IMR-90 (cell line): ENCODE measurements at places on chromosomes 3 and 15.

DNA sequence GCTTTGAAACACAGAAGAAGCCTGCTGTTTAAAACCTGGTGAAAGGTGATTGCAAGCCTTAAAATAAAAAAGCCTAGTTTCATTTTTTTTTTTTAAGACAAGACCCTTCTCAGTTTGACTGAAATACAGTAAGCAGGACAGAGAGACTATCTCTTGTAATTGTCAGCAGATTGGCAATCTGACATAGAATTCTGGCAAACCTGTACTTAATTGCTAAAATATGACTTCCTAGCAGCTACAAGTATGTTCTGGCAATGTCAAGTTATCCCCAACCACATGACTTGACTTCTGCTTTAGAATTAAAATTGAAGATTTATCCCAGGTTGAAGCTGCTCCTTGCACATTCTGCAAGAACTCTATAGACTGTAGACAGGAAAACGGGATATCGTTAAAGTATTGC is 232.8 kb upstream of the NR2F2 start:
- DNase-seq = no peak

GRCh38 chr3:195009616-195010015 is 261.3 kb downstream of the XXYLT1 start:
- DNase-seq = no peak

DNA sequence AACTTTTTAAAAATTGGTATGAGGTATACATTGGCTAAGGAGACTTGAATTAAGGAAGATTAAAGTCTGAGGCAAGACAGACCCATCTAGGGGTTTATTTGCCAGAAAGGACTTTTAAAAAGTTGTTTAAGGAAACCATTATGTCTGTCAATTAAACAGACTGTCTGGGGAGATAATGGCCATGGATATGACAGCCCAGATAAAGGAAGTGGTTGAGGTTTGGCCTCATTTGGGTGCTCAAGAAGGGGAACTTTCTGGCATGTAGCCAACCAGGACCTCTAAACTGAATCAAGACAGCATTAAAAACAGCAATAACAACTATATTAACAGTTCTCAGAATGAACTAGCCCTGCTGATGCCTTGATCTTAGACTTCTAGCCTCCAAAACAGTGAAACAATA is 9.9 kb upstream of the CD200R1L start:
- DNase-seq = no peak

DNA sequence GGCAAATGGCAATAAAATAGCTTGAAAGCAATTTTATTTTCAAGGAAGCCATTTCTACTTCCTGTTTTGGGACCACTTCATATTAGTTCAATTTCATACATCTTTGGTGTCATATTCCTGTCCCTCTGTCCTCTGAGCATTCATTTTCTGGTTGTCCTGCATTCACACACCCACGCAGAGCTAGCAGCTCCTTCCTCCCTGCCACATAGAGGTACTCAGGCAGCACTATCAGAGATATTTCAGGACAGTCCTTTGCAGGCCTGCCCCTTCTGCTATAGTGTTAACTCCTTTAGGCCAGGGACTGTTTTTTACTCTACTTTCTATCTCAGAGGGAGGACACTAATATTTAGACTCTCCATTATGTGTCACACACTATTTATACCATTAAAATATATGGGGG is 132.0 kb downstream of the ECT2 start:
- no peak for DNase-seq

DNA sequence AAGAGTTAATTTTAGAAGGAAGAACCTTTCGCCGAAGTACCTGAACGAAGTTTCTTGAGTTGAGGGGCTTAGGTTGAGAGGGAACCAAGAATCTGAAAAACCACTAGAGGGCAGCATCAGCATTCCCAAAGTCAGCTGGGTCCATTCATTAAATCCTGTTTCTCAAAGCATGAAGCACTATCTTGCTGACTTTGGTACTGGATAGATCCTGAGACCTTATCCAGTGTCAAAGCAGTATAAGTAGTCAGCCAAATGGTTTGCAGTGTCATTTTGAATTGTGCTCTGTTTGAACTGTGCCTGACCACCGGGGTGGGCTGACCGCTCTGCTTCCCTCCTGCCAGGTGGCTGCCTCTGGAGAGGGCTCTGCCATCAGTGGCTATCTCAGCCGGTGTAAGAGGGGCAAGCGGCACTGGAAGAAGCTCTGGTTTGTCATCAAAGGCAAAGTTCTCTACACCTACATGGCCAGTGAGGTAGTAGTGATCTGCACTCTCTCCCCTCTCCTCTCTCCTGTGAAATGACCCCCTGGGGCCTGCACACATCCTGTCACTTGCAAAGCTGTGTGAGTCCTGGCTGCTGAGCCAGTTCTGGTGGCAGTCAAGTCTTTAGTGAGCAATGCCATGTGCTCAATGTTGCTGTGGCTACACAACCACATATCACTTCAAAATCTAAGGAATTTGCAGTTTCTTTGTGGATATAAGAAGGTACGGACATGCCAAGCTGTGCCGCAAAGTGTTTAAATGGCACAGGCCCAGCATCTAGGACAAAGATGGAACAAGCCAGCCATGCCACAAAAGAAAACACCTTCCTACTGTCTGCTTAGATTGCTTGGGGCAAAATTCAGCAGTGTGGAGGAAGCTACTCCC is 21.4 kb upstream of the NR2C2 start:
- DNase-seq = peak; percentile 71

DNA sequence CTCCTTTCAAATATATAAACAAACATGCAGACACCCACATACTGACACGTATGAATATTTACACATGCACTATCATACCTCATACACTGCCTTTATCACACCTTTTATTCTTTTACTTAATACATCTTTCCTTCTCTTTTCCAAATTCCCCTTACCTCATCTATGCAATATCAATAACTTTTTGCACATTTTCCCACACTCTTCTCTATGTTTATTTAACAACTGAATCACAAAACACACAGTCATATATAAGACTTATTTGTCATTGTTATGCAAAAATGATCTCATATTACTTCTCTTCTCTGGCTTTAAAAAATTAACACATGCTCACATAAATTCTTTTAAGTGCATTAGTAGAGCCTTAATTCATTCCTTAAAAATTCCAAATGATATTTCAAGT is 461.4 kb downstream of the DIPK2A start:
- DNase-seq = no peak

DNA sequence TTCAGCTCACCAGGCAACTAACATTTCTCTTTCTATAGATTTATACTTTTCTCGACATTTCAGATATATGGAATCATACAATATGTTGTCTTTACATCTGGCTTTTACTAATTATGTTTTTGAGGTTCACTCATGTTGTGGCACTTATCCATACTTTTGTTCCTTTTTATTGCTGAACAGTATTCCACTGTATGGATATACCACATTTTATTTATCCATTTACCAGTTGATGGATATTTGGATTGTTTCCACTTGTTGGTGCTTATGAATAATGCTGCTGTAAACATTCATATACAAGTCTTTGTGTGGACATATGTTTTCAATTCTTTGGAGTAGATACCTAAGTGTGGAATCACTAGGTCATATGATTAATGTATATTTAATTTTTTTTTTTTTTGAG is 97.2 kb downstream of the LEKR1 start:
- DNase-seq = no peak

- no peak for DNase-seq
Observed at GRCh38 chr3:170759511-170760173, 110.4 kb downstream of the RPL22L1 start.

DNA sequence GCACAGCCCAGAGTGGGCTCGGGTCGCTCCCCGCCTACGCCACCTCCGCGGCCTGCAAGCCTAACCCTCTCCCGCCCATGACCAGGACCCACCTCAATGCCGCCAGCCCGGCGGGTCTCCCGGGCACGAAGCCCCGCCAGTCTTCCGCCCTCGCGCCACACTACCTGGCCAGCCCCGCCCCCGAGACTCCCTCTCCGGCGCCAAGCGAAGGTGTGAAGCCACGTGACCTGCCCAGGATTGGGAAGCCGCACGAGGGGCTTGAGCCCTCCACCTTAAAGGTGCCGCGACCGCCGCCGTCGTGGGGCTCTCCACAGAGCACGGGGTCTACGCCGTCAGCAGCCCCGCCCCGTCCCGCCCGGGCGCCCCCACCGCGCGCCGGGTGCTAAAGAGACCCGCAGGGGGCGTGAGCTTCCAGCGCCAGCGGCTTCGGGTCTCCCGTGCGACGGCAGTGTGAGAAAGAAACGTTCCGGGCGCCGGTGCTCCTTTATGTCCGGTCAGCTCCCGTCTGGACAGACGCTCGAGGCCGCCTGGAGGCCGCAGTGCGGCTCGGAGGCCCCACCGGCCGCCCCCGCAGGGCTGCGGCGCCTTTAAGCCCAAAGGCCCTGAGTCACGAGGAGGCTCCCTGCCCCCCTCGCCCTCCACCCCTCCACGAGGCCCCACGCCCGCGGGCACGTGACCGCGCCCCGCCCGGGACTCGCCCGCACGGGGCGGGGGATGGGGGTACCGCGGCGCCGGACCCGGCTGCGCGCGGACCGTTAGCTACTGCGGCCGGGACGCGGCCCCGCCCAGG is at the start of gene CPEB1:
CPEB1 (minus strand) TSS at position 319 of the 790 bp plus-strand sequence. CDS start 18,904 bp downstream, outside the sequence.
- peak; percentile 30 for DNase-seq

GRCh38 chr15:29765898-29766527 is 56.3 kb downstream of the TJP1 start:
- no peak for DNase-seq

GRCh38 chr3:141441381-141442364 is 45.2 kb upstream of the RASA2 start:
- DNase-seq = peak; percentile 90

DNA sequence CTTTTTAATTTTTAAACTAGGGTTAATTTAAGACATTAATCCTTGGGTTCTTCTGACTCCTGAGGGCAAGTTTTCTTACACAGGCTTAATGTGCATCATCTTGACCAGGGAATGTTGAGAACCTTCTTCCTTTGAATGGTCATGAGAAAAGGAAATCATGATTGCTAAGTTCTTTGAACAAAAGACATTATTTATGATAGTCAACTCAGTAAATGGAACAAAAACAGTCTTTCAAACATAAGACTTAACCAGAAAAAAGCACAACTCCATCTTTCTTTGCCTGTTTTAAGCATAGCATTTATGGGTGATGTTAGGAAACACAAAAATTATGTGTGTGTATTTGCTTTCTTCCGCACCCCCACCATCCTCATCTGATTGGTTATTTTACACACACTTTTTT is 5.4 kb downstream of the TLNRD1 start:
- no peak for DNase-seq

DNA sequence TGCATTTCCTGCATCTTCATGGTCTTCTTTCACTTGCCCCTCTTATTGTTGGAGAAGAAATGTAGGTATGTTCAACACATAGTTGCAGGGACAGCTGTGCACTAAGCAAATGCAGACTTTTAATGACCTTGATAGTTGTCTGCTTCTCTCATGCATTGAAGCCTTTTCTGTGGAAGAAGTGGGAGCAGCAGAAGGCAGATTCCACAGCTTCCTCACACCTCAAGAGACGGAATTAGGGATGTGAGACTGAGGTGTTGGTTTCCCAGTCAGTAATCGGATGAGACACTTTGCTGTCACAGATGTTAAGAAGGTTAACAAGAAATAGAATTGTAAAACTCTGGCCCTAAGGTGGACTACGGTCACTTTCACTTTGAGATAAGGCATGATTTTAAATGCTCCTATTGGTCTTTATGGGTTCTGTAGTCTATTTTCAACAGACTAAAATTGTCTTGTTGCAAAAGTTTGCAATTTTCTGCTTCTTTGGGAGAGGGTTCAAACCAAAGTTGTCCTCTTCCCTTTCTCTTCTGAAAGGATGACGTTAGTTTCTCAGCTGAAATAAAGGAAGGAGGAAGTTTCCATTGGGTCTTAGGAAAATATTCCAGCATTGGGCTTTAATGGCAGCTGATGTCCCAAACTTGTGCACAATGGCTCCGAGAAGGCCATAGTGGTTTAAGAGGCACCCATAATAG is 117.4 kb downstream of the LPP start:
- no peak for DNase-seq

DNA sequence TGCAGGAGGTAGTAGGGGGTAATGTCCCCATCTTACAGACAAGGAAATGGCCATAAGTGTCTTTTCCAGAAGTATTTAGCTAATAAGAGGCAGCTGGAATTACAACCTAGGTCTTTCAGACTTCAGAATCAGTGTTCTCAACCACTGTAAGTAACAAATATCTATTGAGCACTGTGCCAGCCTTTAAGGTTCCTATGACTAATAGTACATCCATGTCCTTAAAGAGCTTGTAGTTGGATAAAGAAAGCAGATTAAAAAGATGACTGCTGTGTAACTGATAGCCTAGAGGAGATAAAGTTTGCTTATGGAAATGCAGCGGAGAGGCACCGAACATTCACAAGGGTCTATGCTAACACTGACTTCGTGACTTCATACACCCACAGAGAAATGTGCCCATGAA is 136.0 kb downstream of the KCNMB2 start:
- DNase-seq = no peak

DNA sequence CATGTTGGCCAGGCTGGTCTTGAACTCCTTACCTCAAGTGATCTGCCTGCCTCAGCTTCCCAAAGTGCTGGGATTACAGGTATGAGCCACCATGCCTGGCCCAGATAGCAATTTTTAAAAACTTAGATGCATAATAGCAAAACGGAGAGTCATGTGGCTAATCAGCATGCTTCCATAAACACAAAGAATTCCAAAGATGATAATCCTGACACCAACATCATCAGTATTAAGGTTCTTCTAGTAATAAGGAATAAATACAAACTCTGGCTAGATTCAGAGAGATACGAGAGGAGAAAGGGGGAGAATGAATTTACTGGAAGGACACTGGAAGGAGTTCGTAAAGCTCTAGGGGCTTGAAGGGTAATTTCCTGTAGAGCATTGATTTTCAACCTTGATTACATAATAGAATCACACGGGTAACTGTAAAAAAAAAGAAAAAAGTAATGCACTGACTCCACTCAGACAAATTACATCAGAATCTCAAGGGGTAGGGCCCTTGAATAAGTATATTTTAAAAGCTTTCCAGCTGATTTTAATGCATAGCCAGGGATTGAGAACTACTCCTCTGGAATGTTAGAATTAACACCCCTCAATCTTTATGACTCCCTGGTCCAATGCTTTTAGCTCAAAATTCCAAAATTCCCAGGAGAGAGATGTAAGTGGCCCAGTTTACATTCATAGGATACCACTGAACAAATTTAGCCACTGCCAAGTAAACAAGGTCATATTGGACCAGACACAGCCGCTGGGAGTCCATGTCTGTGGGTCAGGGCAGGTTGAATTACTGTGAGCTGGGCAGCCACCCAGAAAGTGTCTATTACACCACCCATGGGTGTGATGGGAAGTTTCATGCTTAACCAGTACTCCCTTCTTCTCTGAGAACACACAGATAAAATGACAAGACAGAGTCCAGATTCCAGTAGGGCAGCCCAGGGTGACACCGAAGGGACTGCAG is 243.9 kb downstream of the TBL1XR1 start:
- peak; percentile 75 for DNase-seq

GRCh38 chr3:46908294-46908985 is 30.9 kb downstream of the PTH1R start:
- DNase-seq = peak; percentile 66

GRCh38 chr3:181487236-181487978 is 224.3 kb upstream of the SOX2 start:
- no peak for DNase-seq

- peak; percentile 71 for DNase-seq
Observed at GRCh38 chr15:49060710-49061495, 14.7 kb upstream of the SECISBP2L start.
